Activated effector memory CD4-positive, alpha-beta T cell treated with Interleukin-2 at 50 U/mL for 16 hours (primary cell): ENCODE measurements at places on chromosomes 4 and X.

- DNase-seq, result no peak
These were observed 56.6 kb downstream of the LINC00632 start for GRCh38 chrX:140766024-140766611.

DNA sequence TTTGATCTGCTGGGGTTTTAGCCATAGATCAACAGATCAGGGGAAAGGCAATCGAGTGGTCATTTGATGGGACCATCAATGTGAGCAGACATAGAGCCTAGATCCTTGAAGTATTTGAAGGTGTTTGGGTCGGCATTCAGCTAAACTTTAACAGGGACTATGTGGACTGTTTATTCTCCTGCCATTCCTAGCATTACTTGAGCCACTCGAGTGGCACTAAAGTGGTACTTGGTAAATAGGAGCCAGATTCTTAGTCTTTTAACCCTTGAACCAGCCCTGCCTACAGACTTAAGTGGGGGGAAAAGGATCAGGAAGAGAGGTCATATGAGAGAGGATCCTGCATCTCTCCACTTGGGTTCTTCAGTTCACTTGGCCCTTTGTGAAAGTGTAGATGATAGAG, 3.8 kb downstream of the MSN start:
- DNase-seq, result no peak

- no peak for DNase-seq
These were observed 35.2 kb downstream of the FAM53A start for GRCh38 chr4:1648962-1649361.

DNA sequence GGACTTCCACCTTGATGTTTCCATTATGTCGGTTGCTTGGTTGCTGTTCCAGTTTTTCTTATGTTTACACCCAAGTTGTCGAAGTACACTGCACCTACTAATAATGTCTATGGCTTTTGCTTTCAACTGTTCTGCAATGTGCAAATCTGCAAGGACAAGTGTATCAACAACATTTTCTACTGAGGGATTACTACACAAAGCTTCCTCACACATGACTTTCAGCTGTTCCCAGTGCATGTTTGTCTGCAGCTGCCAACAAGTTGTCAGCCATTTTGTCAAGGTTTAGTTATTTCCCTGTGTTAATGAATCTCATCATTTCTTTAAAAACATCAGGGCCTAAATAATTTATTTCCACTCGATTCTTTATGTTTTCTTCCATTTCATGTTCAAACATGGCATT, 45.4 kb upstream of the UGT2A3 start:
- no peak for DNase-seq

DNA sequence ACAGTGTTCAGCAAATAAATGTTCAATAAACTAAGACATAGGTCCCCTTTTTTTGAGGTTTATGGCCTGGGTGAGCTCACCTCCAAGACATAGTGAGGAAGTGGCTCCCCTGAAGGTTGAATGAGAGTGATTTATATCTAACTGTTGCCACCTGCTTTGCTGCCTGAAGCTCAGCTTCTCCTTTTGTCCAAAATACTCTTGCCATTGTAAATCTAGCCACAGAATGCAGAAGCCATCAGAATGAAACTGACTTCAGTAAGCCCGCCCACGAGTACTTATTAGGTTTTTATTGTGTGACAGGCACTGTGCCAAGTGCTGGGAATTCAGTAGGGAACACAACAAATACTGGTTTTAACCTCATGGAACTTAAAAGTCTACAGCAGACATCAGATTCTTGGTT, 18.0 kb downstream of the SPINK2 start:
- DNase-seq, result no peak

GRCh38 chrX:23887451-23887850, 20.3 kb downstream of the APOO start:
- no peak for DNase-seq

GRCh38 chrX:44596277-44596676, 53.6 kb upstream of the FUNDC1 start:
- DNase-seq, result no peak

DNA sequence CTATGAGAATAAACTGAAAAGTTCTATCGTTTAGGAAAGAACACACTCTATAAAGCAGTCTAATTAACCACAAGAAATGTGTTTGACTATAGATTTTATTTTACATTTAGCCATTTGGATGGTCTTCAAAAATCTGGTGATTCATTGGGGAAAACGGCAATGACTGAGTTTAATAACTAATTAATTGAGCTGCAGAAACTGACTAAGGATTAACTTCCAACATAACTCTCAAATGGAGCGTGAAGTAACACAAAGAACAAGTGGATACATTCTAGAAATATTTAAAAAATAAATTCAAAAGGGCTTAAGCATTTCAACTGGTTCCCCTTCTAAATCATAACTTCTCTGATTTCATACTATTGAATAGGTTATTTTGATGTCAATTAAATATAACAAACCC, 1582.4 kb downstream of the PCDH18 start:
- DNase-seq, result no peak

DNA sequence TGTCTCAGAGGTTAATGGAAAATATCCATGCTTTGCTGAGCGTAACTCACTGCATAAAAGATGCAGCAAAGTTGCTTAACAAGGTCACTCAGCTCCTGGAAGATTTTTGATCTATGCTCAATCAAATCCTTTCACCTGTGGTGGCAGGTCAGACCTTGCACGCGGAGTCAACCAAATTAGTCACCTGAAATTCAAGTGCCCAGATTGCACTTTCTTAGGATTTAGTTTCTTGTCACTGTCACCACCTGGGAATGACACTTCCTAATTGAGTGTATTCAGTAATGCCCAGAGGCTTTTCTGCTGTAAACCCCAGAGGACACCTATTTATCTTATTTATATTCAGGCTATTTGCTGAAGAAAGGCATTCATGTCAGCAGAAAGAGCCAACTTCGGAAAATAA, 215.8 kb upstream of the SMIM31 start:
- no peak for DNase-seq

- DNase-seq, result no peak
These were observed 1.7 kb upstream of the TCEAL8 start for GRCh38 chrX:103256651-103257050.

- DNase-seq, result no peak
These were observed 409.8 kb upstream of the FRG1 start for GRCh38 chr4:189530848-189531247.

- DNase-seq, result peak; percentile 37
These were observed 98.3 kb upstream of the MAOA start for GRCh38 chrX:43557792-43558191.

- DNase-seq, result no peak
These were observed 480.3 kb upstream of the GRIA3 start for GRCh38 chrX:122703762-122704161.

GRCh38 chr4:47278631-47279030, 184.9 kb downstream of the COMMD8 start:
- DNase-seq, result no peak

- DNase-seq, result no peak
These were observed 66.6 kb upstream of the ELOVL6 start for GRCh38 chr4:110265001-110265400.

- DNase-seq, result peak; percentile 45
These were observed 36.1 kb upstream of the IQSEC2 start for GRCh38 chrX:53317365-53318069.

- no peak for DNase-seq
These were observed 8.0 kb upstream of the HNRNPD start for GRCh38 chr4:82381661-82382296.

- no peak for DNase-seq
These were observed 19.8 kb downstream of the TSPAN5 start for GRCh38 chr4:98638661-98639060.

DNA sequence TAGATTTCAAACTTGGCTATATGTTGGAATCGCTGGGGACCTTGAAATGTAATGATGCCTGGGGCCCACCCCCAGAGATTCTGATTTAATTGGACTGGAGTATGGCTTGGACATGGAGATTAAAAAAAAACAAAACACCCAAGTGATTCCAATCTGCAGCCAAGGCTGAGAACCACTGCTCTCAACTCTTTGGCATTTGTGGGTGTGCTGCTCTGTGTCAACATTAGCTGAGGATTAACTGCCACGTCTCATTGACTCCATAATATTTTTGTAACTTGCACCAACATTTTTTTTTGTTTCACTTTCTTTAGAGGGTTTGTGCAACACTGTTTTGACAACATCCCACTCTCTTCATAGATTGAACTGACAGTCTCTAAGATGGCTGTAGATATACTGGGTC, 41.1 kb upstream of the PDK3 start:
- DNase-seq, result no peak
